ENCODE measurements at places on chromosomes 12 and 14.

GRCh38 chr12:94010307-94010706 is 138.1 kb upstream of the PLXNC1 start:
- DNase-seq, result no peak

- no peak for DNase-seq
These were observed 44.9 kb downstream of the KTN1 start for GRCh38 chr14:55624913-55625312.

GRCh38 chr14:48193893-48194292 is 518.5 kb upstream of the MDGA2 start:
- DNase-seq, result no peak

DNA sequence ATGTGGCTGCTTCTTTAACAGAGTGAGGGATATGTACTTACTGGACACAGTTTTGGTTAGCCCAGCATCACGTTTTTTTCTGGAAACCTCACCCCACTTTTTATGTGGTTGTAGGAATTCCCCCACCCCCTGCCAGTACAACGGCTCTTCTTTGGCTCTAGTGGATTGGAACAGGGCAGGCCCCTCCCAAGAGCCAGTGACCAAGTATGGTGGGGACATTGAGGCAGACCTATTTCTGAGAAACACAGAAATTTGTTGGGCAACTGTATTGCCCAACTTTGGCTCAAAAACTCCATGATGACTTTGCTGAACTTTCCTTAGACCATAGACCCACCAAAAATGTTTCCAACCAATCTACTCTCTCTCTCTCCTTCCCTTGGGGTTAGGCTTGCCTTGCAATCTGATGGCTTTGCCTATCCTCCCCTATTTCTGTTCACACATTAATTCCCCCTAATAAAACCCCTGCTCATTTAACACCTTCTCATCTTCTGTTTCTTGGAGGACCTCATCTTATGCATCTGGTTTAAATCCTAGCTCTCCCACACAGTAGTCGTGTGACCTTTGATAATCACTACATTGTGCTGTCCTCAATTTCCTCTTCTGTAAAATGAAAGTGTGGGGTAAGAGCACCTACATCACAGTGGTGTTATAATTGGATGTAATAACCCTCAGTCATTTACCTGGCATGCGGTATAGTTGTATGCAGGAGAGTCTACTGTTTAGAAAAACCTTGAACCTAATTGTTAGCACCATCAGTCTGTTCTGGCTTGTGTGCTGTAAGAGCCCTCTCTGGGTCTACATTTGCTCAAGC is 71.7 kb downstream of the IGF1 start:
- DNase-seq, result no peak

DNA sequence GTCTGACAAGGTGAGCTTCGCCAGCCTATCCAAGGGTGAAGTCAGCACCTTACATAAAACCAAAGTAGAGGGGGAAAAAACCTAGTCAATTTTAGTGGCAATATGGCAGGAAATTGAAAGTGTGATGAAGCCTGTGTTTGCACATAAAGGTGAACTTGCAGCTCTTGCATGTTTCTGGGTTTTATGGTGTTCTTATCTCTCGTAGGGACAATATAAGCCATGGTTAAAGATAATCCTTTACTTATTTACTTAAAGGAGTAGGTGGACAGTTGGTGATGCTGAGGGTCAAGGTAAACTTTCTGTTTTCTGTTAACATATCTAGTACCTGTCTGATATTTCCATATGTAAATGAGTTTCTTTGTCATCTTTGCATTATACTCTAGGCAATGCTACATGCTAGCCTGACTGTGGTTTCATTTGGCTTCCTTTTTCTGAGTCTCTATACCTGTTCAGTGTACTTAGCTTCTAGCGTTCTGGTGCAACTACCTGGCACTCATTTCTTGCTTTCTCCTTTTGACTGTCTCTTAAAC is 32.8 kb downstream of the CCDC91 start:
- DNase-seq, result no peak

GRCh38 chr14:50247245-50247644 is 15.9 kb upstream of the SOS2 start:
- DNase-seq, result no peak
